ENCODE measurements at places on chromosomes 7 and 10.

- DNase-seq = no peak
These were observed 109.0 kb upstream of the KLF6 start for GRCh38 chr10:3893901-3894563.

- DNase-seq = no peak
These were observed 147.2 kb downstream of the MAPK8 start for GRCh38 chr10:48453451-48454301.

- DNase-seq = no peak
These were observed 19.2 kb downstream of the PLA2G12B start for GRCh38 chr10:72935361-72935760.

GRCh38 chr10:132955479-132955878 lies 13.1 kb upstream of the CFAP46 start:
- DNase-seq = no peak

- no peak for DNase-seq
These were observed 755 bp downstream of the TOMM7 start for GRCh38 chr7:22821702-22822485.

DNA sequence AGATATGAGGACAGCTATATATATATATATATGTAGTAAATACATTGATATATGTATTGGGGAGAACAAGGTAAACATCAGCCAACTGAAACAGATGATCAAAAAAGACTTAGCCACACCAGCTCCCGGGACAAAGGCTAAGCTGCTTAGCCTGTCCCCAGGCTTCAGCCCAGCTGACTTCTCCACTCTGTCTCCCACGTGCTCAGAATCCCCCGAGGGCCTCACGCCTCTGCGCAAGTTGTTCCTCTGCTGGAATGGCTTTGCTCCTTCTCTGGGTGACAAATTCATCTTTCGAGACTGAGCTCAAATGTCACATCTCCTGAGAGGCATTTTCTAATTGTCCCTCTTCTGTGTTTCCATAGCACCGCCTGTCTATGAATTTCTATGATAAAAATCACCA lies 8.6 kb upstream of the INSIG1 start:
- DNase-seq = no peak

DNA sequence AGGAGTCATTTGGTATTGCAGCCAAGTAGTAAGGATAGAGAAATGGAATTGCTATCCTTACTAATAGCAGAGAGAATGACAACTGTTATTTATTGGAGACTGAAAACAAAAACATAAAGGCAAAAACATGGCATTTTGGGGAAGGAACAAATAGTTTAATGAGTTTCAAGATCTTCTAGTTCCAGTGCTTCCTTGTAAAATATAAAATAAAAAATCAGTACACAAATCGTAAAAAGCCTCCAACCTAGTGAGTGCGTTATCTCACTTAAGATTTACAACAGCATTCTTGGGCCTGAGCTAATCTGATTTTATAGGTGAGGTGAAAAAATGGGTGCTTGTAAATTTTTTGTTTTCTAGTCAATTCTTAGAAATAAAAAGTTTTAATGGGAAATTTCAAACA lies 3.3 kb downstream of the RBM33 start:
- DNase-seq = no peak

GRCh38 chr7:148921189-148921588 lies 37.1 kb upstream of the EZH2 start:
- DNase-seq = no peak

GRCh38 chr10:28171468-28172222 lies 131.2 kb downstream of the MPP7 start:
- DNase-seq = no peak

GRCh38 chr10:90424730-90425129 lies 433.1 kb downstream of the HTR7 start:
- no peak for DNase-seq

- no peak for DNase-seq
These were observed 53.5 kb downstream of the SCIN start for GRCh38 chr7:12623885-12624498.

- DNase-seq = no peak
These were observed 125.8 kb downstream of the MAD1L1 start for GRCh38 chr7:2106924-2107323.

All from GOT3 (cell line).